GM04503 (cell line): ENCODE measurements at places on chromosomes 1 and 21.

DNA sequence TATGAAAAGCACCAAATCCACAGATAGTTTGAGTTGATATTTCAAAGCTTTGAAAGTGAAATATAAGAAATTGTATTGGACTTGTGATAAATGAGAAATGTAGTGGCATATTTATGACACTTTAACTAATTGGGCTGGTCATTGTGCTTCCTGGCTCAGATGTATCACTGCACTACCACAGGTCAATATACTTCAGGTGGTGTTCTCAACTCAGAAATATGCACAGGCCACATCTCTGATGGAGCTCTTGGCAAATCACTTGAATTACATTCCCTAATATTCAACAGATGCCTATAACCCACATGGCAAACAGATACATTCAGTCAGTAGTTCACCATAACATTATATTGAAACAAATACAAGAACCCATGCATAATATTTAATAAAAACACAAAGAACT lies 209.6 kb downstream of the LYPLAL1 start:
- no peak for DNase-seq

- DNase-seq: no peak
Measured at GRCh38 chr1:41850029-41850428, 68.7 kb downstream of the HIVEP3 start.

DNA sequence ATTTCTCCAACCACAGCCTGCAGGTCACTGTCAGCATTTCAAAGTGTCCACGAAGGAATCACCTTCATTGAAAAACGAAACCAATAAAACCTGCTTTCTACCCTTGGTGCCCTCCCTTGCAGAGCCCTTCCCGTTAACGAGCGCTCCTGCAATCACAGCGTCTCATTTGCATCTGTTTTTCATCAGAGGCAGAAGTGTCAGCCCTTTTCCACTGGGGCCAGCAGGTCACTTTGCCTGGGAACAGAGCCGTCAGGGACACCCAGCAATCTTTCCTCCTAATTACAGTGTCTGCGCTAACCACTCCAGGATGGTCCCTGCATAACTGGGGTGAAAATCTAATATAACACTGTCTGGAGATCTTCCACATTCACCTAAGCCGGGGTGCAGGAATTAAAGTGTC lies 85.3 kb downstream of the PSMG1 start:
- no peak for DNase-seq

DNA sequence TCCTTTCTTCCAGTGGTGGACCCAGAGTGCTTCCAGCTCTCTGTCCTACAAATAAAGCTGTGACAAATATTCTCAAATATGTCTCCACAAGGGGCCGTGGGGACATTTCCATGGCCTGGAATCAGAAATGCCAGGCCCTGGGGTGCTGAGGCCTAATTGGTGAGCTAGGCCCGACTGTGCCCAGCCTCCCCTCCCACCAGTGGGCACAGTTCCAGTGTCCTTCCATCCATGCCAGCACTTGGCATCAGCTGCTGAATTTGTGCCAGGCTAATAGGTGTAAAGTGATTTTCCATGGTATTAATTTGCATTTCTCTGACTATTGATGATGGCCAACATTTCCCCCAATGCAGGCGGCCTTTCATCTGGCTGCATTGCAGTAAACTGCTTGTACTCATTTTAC lies 48.5 kb upstream of the B3GALT5 start:
- DNase-seq: no peak

- no peak for DNase-seq
Measured at GRCh38 chr1:107599220-107599619, 365.8 kb downstream of the VAV3 start.

GRCh38 chr1:162236201-162236600 lies 140.5 kb downstream of the SPATA46 start:
- DNase-seq: no peak

- no peak for DNase-seq
Measured at GRCh38 chr1:233435622-233436021, 108.1 kb downstream of the MAP3K21 start.

DNA sequence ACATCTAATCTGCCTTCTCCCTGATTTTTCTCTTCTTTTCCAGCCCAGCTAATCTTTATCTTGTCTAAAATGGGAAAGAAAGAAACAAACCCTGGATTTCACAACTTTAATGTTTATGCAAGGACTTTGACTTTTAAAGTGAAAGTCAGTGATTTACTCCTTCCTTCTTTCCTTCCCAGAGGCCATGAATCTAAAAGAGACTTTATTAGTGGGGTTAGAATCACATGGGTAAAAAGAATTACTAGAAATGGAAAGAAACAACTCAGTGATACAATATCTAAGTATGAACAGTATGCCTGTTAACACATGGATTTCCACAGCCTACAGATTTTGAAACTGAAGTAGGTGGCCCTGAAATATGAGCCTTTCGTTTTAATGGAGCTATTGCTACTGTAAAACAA lies 59.8 kb upstream of the KCNK2 start:
- DNase-seq: peak; percentile 86

DNA sequence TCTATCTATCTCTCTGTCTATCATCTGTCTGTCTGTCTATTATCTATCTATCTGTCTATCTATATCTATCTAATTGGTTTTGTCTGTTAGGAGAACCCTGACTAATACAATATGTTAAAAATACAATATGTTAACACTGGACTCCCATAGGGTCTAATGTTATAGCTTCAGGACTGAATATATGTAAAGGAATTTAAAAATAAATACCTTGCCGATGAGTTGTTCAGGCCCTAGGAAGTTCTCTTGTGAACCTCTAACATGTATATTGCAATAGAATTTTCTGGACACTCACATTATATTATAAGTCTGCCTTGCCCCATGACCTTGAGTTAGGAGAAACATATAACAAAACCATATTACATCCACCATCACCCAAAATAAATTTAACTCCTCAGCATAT lies 900.6 kb downstream of the NCAM2 start:
- DNase-seq: no peak

DNA sequence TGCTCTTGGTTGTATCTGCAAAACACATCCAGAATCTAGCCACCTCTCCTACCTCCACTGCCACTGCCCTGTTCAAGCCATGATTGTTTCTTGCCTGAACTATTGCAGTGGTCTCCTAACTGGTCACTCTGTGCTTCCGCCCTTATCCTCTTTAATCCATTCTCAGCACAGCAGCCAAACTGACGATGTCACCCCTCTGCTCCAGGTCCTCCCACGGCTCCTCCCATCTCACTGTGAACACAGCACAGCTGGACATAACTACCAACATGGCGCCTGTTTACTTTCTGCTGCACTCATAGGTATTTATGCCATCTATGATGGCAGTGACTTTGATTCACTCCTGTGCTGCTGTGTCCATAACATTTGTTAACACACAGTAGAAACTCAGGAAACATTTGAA lies 406.7 kb downstream of the DISC1 start:
- DNase-seq: no peak

GRCh38 chr1:227234998-227235405 lies 83.3 kb downstream of the CDC42BPA start:
- DNase-seq: peak; percentile 21

DNA sequence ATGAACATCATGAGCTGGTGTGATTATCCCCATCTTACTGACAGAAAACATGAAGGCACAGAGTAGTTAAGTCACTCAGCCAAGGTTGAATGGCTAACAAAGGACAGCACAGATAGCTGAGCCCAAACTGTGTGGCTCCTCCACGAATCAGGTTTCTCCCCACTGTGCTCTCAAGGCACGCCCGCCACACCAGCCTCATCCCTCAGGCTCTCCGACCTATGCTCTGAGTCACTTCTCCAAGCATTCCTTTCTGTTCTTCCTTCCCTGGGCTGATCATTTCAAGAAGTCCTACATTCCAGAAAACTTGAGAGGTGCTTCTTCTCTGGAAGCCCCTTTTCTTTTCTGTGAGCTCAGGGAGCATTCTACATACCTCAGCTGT lies 25.3 kb upstream of the SDC3 start:
- DNase-seq: no peak

- no peak for DNase-seq
Measured at GRCh38 chr1:45516036-45516435, 5.6 kb downstream of the PRDX1 start.

- DNase-seq: no peak
Measured at GRCh38 chr1:24386241-24386640, 27.3 kb downstream of the STPG1 start.

- DNase-seq: peak; percentile 95
Measured at GRCh38 chr1:205284420-205285144, 37.0 kb downstream of the NUAK2 start.

GRCh38 chr1:229870381-229870780 lies 196.7 kb upstream of the GALNT2 start:
- DNase-seq: no peak

DNA sequence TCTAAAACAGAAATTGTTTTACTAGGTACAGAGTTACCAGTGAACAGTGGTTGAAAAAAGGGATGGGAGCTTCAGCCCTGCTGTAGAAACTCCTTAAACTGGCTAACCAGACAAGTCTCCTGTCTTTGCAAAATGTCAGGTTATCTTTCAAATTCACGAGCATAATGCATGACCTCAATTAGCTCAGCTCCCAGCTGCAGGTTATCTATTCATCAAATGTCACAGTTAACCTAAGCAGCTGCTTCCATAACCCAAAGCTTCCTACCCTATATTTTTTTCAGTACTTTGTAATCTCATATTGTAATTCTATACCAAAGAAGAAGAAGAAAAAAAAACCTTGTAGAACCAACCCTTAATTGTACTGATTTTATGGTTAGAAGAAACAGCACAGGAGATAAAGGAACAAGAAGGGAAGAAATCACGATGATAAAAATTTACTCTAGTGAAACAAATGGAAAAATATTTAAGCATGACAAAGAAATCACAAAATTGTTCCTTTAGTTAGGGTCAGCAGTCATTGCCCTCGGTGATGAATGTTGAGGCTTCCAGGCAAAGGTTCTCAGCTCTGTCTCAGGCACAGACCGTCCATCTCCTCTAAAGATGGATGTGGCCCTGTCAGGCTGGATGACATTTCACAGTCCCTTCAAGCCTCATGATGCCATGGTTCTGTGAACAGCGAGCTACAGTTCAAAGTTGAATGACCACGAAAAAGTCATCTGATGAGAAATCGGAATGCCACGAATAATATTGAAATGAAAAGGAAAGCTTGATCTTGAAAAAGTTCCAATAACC lies 95.9 kb downstream of the PLD5 start:
- no peak for DNase-seq

DNA sequence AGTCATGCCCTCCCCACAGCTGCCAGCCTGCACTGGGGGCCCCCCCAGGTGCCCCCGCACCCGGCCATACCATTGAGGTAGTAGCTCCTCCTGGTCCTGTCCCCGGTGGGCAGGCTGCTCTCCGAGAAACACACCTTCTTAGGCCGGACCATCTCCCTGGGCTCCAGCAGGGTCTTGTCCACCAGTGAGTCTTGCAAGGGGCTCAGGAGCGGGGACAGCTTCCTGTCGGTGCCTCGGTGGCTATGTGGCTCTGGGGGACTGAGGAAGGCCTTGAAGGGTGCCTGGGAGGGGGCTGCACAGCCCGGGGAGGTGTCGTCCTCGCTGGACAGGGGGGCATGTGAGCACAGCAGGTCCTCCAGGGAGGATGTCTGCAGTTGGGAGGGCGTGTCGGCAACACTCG lies 12.9 kb upstream of the FTCD start:
- DNase-seq: no peak

DNA sequence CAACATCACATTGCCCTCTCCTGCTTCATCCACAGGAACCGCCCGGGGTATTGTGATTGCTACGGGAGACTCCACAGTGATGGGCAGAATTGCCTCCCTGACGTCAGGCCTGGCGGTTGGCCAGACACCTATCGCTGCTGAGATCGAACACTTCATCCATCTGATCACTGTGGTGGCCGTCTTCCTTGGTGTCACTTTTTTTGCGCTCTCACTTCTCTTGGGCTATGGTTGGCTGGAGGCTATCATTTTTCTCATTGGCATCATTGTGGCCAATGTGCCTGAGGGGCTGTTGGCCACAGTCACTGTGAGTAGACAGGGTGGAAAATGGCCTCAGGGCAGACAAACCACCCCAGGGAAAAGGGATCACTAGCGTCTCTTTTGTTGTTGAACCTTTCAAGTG lies 12.7 kb downstream of the ATP1A4 start:
- DNase-seq: no peak

- no peak for DNase-seq
Measured at GRCh38 chr21:42562816-42563215, 49.2 kb downstream of the SLC37A1 start.

- no peak for DNase-seq
Measured at GRCh38 chr21:32567626-32568025, 17.7 kb downstream of the TCP10L start.

DNA sequence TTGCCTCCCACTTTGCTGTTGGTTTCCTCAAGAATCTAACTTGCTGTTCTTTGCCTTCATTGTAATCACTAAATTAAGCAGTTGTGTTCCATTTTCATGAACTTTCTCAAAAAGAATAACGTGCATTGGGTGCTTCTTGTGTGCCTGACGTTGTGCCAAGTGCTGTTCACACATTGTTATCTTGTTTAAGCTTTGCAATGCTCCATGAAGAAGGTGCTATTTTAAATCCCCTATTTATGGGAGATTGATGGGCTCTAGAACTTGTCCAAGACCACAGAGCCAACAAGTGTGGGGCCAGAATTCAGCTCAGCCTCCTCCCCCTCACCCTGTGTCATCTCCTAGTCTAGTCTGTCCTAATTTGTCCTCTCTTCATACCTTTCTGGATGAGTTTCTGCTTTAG lies 199.8 kb downstream of the C1orf94 start:
- no peak for DNase-seq

- DNase-seq: no peak
Measured at GRCh38 chr1:165441166-165441880, 3.6 kb downstream of the RXRG start.

DNA sequence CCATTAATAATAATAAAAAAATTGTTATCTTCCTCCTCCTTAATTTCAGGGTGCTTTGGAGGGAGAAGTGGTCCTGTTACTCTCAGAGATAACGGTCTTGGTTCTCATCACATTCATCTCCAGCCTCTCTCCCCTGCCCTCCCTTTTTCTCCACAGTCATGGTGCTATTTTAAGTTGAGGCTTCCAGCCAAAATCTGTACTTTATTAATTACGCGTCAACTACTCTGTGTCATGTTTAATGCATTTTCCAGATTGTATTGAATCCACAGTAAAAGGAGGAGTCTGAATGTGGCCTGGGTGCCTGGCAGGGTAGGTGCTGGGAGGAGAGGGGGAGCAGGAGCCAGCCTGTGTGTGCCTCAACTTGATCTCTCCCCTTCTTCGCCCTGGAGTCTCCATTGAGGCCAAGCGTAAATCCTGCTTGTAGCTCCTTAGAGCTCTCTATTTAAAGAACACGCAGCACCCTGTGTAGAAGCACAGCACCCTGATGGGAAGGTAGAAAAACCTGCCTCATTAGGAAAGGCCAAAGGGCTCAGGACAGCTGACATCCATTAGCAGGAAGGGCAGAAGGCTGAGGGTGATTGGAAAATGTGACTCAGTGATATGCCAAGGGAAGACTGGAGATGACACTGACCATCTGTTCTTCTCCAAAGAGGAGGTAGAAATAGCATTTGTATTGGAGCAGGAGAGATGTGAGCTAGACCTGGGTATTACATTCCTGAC lies 82.4 kb downstream of the PLXNA2 start:
- DNase-seq: no peak

GRCh38 chr1:181135815-181136737 lies 47.6 kb downstream of the IER5 start:
- peak; percentile 82 for DNase-seq
